ENCODE measurements at places on chromosomes 3 and 15.
A peak's percentile ranks its signal among the peaks of the same experiment; 100 is the strongest.

- DNase-seq: peak; percentile 63
Observed at GRCh38 chr3:11140030-11140712, 14.1 kb upstream of the HRH1 start.

DNA sequence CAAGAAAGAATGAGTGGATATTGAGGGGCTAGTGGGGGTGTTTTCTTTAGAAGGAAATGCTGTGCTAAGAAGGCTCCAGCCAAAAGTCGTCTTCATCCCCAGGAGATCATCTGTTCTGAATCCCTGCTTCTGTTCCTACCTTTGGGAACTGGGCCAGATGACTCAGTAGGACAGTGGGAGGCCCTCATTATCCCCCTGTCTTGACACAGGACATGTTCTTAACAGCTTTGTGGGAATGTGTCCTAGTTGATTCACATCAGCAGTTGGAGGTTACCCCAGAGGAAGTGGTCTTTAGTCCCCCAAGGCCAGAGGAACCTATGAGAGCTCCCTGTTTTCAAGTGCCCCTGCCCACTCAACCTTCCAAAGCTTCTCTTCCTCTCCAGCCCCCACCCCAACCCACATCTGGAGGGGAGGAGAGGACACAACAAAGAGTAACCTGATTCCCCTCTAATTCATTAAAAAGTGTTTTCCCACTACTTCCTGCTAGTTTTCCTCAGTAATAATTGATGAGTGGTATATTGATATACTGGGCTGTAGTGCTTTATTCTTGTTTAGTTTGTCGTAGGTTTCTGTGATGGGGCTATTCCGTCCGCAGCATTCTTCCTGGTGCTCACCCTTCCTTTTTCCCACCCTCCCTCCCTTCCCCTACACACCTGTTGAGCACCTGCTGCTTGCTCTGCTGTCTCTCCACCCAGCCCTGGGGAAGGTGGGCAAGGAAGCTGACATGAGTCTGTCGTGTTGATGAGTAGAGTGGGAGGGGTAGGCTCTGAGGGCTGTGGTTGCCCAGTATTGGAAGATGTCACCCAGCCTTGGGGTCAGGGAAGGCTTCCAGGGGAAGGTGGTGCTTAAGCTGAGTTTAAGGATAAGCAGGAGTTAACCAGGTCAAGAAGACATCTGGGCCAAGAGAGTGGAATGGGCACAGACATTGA is 9.3 kb downstream of the PXYLP1 start:
- DNase-seq: peak; percentile 53

- no peak for DNase-seq
Observed at GRCh38 chr3:111311126-111311525, 230.9 kb upstream of the CD96 start.

DNA sequence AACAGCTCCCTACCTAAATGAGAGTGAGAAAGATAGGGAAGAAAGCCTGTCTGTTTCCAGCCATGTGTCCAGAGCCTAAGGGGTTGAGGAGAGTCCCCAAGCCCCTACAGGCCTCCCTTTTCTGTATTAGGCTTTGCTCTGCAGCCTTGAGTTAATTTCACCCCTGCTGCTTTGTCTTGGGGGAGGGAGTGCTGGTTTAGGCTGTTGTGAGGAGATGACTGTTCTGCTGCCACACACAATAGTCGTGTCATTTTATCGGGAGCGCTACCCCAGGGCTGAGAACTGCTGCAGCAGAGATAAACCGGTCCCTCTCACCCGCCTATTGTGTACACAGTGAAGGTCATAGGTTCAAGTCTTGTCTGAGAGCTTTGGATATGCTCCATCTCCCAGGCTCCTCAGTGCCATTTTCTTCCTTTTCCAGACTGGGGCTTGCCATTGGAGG is 1.4 kb downstream of the ZNF609 start:
- peak; percentile 15 for DNase-seq

DNA sequence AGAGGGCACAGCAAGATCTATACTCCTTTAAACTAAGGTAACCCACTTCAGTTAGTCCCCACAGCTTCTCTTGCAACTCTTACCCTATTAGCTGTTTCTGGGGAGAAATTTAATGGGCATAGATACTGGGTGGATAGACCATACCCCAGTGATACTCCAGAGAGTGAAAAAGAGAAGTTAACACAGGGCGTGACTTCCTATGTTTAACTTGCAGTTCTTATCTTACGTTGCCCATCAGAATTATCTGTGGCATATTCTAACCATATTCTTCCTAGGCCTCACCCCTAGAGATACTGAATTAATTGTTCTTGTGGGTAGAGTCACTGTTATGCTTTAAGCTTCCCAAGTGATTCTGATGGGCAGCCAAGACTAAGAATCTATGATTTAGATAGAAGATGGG is 485.4 kb upstream of the TPRG1 start:
- DNase-seq: no peak

DNA sequence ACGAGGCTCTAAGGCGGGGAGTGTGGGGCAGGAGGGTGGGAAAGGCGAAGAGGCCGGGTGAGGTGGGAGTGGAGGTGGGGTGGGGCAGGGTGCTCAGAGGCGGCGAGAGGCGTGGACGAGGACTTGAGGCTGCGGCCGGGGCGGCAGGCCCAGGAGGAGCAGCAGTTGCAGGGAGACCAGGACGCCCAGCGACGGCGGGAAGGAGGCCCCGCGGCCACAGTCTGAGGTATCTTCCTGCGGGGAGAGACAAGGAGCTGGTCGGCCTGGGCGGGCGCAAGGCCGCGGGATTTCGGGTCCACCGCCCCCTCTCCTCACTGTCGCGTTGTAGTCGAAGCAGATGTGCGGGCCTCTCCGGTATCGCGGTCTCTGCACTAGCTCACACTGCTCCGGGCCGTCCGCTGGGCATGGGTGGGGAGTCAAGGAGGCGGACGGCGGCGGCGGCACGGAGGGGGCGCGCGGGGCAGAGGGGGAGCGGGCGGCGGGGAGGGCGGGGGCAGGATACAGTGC is 5.3 kb upstream of the TMEM115 start:
- DNase-seq: no peak

GRCh38 chr3:58824285-58824684 is 157.7 kb upstream of the FAM3D start:
- peak; percentile 64 for DNase-seq

All from renal cortical epithelial cell (primary cell).